EL (cell line): ENCODE measurements at places on chromosomes 1 and 21.

- DNase-seq = no peak
These were observed 50.1 kb downstream of the ABCA4 start for GRCh38 chr1:94070865-94071264.

DNA sequence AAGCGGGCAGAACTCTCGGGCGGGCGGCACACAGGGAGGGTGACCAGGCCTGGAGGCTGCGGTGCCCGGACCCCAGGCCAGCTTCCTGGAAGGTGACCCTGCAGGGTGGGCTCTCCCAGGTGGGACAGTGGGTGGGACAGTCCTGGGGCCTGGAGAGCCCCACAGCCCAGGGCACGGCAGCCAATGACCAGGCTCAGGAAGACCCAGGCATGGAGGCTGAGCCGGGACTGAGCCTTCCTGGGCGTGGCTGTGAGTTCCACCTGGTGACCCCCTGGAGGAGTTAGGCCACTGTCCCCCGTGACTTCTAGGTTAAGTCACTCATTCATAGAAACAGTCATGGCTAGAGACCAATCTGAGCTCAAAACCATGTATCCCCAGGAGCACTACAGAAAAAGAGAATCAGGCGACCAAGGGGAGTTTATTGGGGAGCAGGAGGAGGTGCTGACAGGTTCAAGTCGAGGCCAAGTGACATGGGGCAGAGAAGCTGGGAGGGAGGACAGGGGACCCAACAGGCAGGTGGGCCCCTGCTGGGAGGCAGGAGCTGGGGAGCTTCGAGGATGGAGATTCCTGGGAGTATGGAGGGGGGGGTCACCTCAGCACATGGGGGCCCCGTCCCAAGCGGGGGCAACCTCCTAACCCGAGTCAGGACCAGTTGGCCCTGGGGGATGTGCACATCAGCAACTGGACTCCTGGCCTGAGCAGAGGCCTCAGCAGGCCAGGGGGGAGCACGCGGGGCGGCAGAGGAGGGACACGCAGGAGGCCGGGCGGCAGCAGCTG, 1.2 kb downstream of the KRTAP10-5 start:
- no peak for DNase-seq

DNA sequence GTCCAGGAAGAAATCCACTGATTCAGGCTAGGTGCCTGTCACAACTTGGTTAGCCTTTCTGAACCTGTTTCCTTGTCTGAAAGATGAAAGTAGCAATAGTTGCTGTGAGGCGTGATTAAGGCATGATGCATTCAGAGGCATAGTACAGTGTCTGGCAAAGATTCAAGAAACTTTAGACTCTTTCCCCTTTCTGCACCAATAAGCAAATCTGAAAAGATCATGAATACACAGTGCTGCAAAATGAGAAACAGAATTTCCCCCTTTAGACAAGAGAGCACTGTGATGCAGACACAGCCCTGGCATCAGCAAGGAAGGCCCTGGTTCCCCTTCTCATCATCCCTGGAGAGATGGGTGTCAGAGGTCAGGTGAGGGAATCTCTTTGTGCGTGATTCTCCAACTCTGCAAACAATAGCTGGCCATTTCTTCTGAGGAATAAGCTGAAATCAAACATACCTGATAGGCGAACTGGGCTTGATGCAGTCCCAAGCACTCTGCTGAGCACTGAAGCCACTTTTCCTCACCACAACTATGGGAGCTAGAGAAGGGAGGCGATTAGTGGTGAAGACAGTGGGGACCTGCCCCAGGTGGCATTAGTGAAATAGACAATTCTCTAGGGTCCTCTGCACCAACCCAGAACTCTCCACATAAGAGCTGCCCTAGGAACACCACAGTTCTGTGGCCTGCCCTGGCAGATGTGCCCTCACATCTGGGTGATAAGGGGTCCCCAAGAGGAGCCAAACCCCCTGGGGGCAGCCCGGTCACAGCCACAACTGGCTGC, 41.7 kb downstream of the ITPKB start:
- DNase-seq = peak; percentile 47

DNA sequence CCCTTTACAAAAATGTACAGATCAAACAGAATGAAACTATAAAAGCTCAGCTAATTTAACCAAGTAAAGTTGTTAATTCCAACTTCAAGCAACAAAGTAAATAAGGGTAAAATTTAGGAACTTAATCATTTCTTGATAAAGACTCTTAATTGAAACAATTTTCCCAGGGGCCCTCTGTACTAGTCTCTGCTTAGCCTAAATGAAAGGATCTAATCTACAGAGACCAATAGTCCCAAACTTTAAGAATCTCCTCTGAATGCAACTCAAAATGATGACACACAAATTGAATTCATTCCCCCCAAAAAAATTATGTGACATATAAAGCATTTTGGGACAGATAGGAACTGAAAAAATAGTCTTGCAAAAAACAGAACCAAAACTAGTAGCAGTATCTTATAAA, 16.6 kb downstream of the EYA3 start:
- no peak for DNase-seq

GRCh38 chr1:94602316-94602715, 60.8 kb upstream of the F3 start:
- peak; percentile 21 for DNase-seq

DNA sequence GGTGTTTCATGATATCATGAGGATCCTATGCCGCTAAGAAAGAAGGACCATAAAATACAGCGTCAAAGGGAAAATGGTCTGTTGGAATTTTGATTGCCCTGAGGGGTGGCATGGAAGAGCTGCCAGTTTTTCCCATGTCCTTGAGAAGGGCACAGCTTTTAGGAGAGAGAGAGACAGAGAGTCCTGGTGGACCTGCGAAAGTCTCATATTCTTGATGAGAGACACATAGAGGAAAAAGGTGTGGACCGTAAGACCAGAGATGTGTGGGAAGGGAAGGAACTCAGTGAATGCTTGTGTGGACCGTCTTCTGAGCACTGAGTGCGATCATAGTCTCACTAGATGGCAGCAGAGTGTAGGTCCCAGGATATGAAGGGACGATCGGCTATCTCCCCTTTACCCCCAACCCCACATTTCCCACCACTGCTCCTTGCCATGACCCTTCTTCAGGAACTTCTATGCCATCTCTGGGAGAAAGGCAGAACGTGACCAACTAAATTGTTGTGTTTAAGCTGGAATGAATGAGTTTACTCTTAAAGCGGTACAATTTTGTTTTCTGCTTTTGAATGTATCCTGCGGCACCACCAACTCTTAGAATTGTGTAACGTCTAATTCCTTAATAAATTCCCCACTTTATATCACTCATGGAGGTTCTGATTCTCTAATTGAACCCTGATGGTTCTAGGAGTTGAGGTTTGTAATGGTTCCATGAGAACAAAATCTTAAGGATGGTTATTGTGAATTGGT, 117.7 kb downstream of the CTH start:
- peak; percentile 32 for DNase-seq

DNA sequence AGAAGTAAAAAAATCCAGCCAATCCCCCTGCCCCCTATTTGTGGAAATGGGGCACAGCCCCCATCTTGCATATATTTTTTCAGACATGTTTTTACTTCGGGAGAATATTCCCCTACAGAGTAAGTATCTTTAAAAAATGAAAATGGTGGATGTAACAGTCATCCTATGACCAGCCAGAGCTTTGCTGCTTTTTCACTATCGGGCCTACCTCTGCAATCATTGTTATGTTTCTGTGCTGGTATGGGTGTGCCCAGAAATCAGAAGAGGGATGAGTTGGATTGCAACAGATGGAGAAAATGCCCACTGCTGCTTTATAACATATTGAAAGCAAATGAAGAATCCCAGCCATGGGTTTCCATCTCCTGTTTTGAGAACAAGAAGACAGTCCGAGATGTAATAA, 2.9 kb downstream of the CD247 start:
- no peak for DNase-seq

DNA sequence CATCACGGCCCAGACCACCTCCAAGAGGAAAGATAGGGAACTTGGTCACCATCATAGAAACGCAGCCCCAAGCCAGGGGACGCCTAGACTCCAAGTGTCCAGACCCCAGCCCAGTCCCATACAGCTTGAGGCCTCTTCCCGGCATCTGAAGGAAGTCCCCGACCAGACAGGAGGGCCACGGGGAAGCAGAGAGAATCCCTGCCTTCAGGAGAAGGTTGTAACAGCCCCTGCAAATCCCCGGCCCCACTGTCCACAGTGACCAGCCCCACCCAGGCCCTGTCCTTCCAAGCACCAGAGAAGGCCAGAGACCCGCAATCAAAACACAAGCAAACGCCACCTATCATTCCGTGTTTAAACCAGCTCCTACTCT, 1.7 kb downstream of the SLC19A1 start:
- DNase-seq = no peak

GRCh38 chr1:179955287-179955680, 674 bp downstream of the CEP350 start:
- peak; percentile 30 for DNase-seq

DNA sequence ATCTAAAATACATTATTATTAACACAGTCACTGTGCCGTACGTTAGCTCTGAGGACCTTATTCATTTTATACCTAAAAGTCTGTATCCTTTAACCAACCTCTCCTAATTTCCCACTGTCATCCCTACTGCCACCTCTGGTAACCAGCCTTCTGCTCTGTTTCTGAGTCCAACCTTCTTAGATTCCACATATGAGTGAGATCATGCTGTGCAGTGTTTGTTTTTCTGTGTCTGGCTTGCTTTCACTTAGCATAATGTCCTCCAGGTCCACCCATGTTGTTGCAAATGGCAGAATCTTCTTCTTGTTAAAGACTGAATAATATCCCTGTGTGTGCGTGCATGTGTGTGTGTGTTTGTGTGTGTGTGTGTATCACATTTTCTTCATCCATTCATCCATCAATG, 64.2 kb downstream of the ETS2 start:
- no peak for DNase-seq

DNA sequence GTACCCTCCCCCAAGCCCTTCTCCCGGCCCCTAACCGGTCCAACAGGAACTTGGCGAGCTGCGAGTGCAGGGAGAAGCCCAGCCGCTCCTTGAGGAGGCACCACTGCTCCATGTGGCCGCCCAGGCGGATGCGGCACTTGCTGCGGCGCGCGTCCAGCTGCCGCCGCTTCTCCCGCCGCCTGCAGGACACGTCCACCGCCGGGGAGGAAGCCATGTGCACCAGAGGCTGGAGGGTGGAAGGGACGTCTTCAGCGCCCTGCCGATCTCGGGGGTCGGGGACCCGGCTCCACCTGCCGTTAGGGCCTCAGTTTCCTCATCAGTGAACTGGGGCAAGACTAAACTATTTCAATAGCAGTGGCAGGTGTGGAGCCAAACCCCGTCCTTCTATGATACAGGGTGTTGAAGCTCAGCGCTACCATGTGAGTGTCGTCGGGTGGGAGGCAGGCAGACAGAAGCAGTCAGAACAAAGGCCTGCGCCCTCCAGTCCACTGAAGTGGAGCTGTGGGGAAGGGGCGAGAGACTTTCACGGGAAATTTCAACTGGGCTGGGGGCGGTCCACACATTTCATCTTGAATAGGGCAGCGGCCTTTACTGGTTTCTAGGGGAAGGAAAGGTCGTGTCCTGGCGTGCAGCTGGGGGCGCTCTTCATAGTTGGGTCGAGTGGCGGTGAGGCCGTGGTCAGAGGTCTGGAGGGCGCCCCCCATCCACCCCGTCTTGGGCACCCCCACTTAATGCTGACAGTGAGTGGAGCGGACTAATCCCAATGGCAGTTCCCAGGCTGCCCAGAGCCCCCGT, 592 bp downstream of the ZNF692 start:
- peak; percentile 70 for DNase-seq

GRCh38 chr1:65174585-65174984, 26.6 kb downstream of the AK4 start:
- DNase-seq = peak; percentile 97

DNA sequence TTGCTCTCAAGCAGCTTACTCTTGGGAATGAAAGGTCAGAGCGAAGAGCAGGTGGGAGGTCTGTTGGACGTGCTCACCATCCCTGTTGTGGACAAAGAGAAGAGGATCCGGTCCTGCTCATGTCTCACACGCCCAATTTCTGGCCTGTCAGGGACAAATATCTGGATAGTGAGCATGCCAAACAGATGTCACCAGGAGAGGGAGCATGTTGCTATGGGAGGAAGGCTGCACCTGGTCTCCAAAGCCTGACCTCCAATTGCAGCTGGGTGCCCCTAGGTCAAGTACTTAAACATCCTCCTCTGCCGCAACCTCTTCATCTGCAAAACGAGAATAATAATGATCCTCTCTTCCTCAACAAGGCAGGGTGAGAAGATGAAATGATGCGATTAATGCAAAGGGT, 53.4 kb downstream of the DMRTA2 start:
- DNase-seq = no peak

DNA sequence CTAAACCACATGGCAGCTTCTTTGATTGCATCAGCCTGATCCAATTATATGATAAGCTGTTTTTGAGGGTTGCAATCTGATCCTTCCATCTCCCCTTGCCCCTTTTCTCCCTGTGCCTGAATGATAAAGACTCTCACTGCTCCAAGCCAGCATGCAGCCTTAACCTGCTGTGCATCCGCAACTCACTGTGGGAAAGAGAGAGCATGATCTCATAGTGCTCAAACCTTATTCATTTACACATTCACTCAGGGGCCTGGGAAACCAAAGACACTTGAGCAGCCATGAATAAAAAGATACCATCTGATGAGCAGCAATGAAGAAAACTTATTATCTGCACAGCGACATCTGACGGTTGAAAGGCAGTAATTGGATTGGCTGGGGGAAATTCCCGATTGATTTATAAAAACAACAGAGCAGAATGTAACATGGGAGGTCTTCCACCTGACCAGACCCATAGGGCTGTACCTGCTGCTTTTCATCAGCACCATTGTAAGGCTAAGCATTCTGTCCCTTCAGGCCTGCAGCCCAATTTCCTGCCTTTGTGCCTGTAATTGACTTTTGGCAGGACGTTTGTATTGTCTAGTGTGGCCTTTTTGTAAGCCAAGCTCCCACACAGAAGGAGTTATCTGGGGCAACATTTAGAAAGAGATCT, 62.5 kb downstream of the KIAA0040 start:
- no peak for DNase-seq

DNA sequence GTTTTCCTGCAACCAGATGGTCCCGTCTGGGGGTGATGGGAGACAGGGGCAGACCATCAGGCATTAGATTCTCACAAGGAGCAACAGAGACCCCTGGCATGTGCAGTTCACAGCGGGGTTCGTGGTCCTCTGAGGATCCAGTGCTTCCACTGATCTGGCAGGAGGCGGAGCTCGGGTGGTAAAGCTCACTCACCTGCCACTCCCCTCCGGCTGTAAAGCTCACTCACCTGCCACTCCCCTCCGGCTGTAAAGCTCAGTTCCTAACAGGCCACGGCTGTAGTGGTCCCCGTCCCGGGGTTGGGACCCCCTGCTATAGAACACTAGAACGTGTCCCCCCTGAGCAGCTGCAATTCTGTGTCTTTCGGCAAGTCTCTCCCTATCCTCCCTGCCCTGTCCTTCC, 4.6 kb downstream of the KRTAP10-12 start:
- DNase-seq = no peak
